ENCODE measurements at places on chromosomes 4 and X.

GRCh38 chr4:44760142-44760898 lies 34.0 kb upstream of the GNPDA2 start:
- no peak for DNase-seq

GRCh38 chr4:128916832-128917231 lies 107.3 kb downstream of the JADE1 start:
- DNase-seq = no peak

GRCh38 chrX:1099146-1099770 lies 113.2 kb downstream of the CRLF2 start:
- DNase-seq = no peak

GRCh38 chr4:2412534-2412884 lies 5.9 kb downstream of the ZFYVE28 start:
- peak; percentile 80 for DNase-seq

DNA sequence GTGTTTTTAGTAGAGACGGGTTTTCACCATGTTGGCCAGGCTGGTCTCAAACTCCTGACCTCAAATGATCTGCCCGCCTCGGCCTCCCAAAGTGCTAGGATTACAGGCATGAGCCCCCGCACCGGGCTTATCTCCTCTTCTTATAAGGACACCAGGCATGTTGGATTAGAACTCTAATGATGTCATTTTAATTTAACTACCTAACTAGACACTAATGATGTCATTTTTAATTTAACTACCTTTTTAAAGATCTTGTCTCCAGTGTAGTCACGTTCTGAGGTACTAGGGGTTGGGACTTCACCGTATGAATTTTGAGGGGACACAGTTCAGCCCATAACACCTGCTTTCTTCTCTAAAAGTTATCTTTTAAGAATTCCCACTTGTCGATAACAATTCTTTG lies 37.7 kb upstream of the MAGED1 start:
- no peak for DNase-seq

DNA sequence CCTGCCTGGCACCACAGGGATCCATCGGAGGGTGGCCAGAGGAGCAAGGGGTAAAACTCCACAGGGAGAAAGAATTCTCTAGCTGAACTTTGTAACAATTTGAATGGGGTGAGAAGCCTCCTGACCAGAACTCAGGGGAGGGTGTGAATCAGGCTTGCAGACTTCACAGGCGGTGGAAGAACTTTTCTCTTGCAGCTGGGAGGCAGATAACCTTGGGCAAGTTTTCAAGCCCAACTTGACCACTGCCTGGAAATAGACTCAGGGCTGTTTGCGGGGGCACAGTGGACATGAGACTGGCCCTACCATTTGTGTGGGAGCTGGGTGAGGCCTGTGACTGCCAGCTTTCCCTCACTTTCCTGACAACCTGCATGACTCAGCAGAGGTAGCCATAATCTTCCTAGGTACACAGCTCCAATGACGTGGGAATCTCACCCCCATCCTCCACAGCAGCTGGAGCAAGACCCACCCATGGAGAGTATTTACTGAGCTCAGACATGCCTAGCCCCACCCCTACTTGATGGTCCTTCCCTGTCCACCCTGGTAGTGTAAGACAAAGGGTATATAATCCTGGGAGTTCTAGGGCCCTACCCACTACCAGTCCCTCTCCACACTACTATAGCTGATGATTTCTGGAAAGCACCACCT lies 210.0 kb upstream of the AGTR2 start:
- DNase-seq = no peak

DNA sequence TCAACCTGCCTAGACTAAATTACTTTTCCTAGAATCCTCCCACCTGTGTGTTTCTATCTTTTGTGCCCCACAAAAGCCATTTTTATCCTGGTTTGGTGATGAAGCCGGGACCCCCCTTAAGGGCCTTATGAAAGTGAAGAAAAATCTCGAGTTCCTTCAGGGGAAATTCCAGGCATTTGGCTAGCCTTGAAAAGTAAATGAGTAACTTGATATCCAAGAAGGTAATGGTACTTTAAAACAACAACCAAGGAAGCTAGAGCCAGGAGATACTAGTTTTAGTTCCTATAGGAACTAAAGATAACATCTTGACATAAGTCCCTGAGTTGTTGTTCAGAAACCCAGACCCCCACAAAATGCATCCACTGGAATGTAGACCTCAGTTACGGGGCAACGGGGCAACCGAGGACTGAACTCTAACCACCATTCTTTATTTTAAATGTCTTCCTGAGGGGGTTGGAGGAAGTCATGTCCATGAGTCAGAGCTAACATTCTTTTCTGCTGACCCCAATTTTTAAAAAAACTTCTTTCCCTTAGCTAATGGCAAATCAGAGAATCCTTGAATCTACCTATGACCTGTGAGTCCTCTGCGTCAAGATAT lies 73.9 kb downstream of the VCX3A start:
- DNase-seq = no peak

DNA sequence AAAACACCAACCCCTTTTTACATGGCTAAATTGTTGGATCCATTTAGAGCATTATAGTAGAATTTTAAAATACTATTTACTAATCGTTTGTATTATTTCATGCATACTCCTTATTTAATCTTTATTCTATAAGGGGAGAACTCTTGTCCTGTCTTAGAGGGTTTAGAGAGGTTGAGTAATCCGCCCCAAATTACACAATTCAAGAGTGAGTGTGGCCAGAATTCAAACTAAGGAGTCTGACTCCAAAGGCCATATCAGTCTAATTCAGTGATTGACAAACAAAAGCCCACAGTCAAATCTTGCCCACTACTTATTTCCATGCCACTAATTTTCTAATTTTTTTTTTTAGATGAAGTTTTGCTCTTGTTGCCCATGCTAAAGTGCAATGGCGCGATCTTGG lies 33.7 kb upstream of the NEIL3 start:
- DNase-seq = no peak

GRCh38 chrX:64580035-64580434 lies 184.8 kb upstream of the MTMR8 start:
- DNase-seq = no peak

DNA sequence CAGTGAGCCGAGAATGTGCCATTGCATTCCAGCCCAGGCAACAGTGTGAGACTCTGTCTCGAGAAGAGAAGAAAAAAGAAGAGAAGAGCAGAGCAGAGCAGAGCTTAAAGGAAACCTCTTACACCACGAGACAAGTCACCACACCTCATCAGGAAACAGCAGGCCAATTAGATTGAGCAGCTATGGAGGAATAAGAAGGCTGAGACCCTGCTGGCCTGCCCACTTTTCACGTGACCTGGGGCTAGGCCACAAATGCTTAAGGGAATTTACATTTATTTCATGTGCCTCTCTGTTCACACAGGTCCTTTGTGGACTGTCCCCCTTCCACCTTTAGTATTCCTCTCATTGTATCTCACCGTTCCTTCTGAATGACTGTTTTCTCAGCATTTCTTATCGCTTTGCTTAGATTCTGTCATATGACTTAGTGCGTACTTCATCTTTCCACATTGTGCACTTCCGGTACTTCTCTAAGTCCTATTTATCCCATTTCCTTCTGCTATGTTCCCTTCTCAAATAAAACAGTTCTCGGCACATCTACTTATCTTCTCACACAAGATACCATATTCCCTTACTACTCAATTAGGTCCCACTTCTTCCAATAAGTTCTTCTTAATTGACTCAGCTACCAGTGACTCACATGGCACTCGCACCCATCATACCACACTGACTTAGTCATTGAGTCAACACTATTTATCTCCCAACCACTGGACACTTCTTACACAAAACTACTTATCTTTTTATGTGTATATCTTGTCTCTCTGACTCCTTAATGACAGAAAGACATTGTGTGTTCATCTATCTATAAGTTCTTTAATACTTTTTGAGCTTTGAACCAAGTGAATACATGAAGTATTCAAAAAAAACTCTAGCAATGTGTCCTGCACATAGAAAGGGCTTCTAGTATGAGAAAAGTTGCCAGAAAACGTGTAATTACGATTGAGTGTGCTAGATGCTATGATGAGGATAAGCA lies 11.0 kb downstream of the CUL4B start:
- peak; percentile 39 for DNase-seq

- DNase-seq = no peak
Measured at GRCh38 chr4:125297116-125297515, 17.6 kb upstream of the FAT4 start.

GRCh38 chr4:113840861-113841260 lies 79.3 kb upstream of the CAMK2D start:
- DNase-seq = no peak

DNA sequence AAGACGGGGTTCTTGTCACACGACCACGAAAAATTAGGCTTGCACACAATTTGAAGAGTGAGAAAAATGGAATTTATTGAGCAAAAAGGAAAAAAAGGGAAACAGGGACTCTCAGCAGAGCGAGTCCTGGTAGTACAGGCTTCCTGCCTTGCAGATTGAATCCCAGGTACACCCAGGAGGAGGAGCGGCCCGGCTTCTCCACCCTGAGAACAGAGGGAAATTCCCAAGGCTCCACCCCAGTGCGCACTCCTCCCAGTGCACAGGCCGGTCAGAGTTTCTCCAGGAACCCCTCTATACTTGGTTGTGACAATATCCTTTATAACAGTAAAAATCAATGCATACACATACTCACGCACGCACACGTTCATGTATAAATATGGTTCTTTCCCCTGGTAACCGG lies 22.0 kb downstream of the SLC4A4 start:
- DNase-seq = no peak

- DNase-seq = no peak
Measured at GRCh38 chrX:35868501-35868900, 51.0 kb upstream of the CFAP47 start.

GRCh38 chrX:129318375-129318774 lies 204.9 kb downstream of the SMARCA1 start:
- DNase-seq = peak; percentile 2

GRCh38 chr4:53522334-53522733 lies 69.0 kb downstream of the LNX1 start:
- DNase-seq = no peak

GRCh38 chr4:8364848-8365350 lies 75.6 kb downstream of the ACOX3 start:
- DNase-seq = no peak

DNA sequence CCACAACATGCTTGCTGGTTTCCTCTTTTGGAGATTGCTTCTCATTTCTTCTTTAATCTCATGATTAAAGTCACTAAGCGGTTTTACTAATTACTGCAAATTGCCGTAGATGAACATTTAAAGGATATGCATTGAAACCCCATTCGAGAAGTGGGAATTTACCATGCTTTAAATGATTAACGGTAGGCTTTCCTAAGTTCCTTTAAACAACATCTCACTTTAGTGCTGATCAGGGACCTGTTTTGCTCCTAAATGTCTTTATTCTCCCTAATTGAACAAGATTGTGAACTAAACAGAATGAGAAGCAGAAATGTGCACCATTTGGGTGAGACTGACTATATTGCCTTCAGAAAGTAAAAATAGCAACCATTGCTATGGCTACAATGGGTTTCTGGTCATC lies 430.3 kb downstream of the GALNTL6 start:
- DNase-seq = no peak

DNA sequence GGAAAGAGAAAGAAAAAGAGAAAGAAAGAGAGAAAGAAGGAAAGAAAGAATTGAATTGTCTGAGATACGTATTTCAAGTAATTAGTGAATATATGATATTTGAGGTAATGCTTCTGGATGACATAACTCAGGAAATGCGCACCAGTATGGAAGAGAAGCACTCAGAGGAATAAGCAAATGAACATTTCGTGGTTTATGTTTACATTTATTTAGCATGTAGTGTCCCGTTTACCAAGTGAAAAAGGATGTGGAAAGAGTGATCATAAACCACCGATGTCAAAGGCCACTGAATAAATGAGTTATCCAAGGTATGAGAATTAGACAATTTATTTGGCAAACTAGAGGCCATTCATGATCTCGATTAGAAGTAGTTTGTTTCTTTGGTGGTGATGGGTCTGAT lies 200.4 kb downstream of the ARAP2 start:
- no peak for DNase-seq

DNA sequence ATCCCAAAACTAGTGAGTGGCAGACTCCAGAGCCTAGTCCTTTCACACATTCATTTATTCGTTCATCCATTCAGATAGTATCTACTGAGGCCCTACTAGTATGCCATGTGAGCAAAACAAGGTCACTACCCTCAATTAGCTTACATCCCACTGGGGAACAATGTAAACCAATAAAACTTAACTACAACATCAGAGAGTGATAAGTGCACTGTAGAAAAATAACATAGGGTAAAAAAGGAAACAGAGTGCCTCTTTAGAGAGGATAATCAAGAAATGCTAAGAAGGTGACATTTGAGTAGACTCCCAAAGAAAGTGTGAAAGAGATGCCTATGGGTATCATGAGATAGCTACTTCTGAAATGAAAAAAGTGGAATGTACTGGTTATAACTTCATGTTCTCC lies 18.5 kb downstream of the PAPSS1 start:
- no peak for DNase-seq

GRCh38 chr4:86543560-86544309 lies 50.4 kb upstream of the PTPN13 start:
- no peak for DNase-seq

DNA sequence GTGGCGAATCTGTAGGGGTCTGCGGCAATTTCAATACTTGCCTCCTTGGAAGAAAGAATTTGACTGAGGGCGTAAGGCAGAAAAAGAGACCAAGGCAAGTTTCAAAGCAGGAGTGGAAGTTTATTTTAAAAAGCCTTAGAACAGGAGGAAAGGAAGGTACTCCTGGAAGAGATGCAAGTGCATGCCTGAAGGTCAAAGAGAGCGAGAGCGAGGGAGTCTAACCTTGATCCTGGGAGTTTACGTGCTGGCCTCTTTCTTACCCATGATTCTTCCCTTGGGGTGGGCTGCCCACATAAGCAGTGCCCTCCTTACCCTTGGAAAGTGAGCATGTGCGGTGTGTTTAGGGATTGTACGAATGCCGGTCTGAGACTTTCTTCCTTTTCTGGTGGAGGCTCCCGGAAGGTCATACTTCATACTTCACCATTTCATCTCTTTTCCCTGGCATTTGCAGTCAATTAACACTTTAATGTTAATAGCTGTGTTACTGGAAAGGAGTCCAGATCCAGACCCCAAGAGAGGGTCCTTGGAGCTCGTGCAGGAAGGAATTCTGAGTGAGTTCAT lies 40.0 kb downstream of the ARSD start:
- no peak for DNase-seq

GRCh38 chrX:27675493-27675892 lies 85.3 kb downstream of the DCAF8L2 start:
- DNase-seq = no peak

- DNase-seq = no peak
Measured at GRCh38 chr4:153523941-153524386, 57.8 kb downstream of the TMEM131L start.

DNA sequence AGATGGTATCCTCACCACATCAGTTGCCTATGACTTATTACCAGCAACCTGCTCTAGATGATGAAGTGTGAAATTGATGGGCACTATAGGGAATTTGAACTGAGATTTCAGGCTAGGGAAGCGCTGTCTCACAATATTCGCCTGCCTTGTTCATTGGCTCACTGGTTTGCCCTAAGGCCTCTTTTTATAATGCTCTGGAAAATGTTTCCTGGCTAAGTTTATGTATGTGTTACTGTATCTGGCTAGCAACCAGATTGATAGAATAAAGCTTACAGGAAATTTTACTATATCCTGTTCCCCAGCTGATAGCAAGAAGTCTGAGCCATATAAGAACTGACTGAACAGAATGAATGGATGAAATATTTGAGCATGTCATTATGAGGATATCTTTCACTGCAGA lies 71.6 kb downstream of the GSTCD start:
- no peak for DNase-seq
